LNCaP clone FGC (cell line): ENCODE measurements at places on chromosomes 16 and 17.

DNA sequence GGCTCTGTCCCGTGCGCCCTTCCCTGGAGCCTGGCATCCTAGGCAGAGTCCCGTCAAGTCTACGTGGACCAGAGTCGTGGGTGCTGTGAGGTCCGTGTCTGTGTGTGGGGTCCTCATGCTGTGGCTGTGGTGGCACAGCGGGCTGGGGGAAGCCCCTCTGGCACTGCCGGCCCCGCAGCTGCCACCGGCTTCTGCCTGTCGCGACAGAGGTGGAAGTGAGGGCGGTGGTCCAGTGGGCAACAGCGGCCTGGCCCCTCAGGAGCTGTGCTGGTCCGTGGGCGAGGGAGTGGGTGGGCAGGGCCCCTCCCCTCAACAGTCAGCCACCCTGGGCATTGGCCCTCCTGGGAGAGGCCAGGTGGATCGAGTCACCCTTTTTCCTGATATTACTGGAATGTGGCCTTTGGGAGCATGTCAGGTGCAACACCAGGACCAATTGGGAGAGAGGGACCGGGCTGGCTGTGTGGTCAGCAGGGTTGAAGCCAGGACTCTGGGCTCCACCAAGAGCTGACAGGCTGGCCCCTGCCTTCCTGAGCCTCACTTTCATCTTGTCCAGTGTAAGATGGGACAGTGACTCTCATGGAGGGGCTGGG is 11.9 kb downstream of the BAIAP2 start:
- DNase-seq: no peak

DNA sequence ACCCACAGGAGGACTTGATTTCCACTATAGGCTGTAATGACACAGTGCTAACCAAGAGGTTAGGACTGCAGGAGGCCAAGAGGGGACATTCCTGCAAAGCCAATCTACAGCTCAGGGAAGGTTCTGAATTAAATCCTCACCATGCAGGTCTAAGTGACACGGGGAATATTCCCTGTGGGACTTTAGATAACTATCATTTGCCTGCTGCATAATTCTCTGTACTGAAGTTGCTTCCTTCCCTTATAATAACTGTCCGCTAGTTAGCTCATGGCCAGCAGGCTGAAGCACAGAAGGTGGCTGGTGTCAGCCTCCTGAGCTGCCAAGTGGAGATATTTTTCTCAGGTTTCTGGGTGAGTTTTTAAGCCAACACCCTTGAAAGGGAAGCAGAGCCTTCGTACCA is 74.6 kb upstream of the SOX9 start:
- DNase-seq: no peak

- DNase-seq: no peak
Measured at GRCh38 chr17:20992416-20992815, 50.4 kb downstream of the USP22 start.

DNA sequence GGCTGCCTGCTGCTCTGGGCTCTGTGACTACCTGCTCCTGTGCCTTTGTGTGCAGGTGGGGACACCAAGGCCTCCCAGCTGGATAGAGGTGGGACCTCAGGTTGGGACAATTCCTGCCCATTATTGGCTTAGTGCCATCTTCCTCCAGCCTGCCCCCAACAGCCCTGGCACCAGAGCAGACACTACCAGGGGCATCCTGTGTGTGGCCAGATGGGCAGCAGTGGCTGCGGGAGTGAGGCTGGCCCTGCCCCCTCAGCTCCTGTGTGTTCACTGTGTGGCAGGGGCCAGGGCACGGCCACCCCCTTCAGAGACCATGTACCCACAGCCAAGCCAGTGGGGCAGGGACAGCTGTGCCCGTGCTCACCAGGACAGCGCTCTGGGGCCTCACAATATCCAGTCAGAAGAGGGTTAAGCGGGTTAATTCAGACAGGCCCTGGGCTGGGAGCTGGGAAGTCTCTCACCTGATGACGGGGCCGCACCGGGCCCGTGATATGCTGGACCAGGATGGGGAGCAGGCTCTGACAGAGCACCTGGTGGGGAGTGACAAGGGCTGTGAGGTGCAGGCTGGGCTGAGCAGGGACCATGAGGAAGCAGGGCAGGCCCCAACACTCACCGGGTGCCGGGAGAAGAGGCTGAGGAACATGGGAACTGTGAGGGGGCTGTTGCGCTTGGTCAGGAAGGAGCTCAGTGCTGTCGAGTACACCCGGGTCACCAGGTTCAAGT is 13.0 kb downstream of the MYBBP1A start:
- DNase-seq: no peak

DNA sequence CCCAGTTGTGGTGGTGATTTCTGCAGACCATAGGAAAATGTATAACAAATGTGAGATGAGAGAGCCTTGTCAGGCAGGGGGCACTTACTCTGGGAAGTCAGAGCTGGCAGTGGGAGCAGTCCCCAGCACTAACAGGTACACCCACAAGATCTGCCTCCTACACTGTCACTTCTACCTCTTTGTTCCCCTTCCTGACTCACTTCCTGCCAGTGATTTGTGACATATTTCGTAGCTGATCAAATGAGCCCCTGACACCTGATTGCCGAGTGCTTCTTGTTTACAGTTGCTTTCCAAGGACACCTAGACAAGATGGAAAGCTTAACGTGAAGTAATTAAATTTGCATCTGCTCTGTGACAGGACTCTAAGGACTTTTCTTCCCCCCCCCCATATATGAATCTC is 40.5 kb downstream of the FTO start:
- DNase-seq: no peak

DNA sequence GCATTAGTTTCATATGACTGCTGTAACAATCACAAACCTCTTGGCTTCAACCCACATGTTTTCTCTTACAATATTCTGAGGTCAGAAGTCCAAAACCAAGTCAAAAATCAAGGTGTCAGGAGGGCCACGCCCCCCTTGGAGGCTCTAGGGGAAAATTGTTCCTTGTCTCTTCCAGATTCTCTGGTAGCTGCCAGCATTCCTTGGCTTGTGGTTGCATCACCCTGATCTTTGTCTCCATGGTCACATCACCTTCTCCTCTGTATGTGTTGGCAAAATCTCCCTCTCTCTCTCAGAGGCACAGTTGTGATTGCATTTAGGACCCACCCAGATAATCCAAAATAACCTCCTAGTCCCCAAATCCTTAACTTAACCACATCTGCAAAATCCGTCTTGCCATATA is 105.8 kb downstream of the GAS7 start:
- no peak for DNase-seq

GRCh38 chr16:56965149-56966092 is 3.7 kb downstream of the CETP start:
- DNase-seq: no peak

GRCh38 chr17:17403899-17404576 is 72.8 kb upstream of the MED9 start:
- DNase-seq: no peak

DNA sequence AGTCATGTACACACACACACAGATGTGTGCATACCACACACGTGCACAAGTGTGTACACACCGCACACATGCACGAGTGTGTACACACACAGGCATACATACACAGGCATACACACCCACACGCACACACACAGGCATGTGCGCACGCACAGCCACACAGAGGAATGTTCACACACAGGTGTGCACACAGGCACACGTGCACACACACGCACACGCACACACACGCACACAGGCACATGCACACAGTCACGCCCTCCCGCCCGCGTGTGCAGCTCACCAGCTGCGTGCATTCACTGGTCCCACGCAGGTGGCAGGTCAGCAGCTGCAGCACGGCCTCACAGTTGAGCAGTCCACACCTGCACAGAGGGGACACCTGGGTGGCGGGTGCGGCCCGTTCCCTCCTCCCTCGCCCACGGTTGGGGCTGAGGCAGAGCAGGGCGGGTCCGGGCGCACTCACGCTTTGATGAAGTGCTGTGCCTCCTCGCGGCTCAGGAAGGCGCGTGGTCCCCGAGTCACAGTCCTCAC is 7.7 kb downstream of the TEPSIN start:
- DNase-seq: no peak

- DNase-seq: no peak
Measured at GRCh38 chr16:1543085-1543896, 9.8 kb downstream of the TMEM204 start.

DNA sequence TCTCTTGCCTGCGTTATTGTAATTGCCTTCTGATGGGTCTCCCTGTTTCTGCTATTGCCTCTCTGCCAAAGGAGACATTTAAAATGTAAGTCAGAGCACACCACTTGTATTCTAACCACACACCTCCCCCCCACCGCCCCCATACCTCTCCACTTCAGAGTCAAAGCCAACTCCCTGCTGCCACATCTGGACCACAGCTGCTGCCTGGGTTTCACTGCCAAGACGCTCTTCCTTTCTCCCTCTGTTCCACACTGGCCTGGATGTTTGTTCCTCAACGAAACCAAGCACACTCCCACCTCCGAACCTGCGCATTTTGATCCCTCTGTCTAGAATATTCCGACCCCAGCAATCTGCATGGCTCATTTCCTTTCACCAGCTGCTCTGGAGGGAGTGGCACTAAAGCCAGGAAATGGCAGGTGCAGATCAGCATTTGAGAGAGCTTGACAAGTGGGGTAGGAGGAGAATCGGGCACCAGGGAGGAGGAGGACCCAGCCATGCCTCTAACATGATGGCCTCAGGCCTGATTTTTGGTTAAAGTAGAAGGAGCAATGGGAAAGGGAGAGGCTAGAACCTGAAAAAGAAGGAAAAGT is 92.4 kb upstream of the HS3ST2 start:
- DNase-seq: no peak

DNA sequence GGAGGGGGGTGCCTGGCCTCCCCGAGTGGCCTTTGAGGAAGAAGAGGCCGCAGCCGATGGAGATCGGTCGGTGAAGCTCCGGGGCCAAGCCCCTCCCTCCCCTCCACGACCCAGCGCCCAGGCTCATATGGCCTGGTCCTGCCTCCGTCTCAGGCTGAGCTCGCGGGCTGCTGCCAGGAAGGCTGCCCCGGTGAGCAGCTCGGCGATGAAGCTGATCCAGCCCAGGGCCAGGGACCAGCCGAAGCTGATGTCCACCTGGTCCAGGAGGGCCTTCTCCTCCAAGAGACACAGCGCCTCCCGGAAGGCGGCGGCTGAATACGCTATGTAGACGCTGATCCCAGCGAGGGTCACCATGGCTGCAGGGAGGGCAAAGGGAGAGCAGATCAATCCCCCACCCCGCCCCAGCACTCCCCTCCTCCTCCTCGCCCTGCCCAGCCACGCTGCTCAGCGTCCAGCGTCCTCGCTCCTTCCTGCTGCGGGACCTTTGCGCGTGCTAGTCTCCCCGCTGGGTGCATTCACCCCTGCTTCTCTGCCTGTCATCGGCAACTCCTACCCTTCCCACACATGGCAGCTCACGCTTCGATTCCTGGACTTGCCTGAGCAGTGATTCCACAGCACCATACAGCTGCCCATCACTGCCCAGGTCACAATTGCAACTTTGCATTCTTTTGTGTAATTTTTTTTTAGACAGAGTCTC is 20.5 kb downstream of the TMEM114 start:
- DNase-seq: no peak

DNA sequence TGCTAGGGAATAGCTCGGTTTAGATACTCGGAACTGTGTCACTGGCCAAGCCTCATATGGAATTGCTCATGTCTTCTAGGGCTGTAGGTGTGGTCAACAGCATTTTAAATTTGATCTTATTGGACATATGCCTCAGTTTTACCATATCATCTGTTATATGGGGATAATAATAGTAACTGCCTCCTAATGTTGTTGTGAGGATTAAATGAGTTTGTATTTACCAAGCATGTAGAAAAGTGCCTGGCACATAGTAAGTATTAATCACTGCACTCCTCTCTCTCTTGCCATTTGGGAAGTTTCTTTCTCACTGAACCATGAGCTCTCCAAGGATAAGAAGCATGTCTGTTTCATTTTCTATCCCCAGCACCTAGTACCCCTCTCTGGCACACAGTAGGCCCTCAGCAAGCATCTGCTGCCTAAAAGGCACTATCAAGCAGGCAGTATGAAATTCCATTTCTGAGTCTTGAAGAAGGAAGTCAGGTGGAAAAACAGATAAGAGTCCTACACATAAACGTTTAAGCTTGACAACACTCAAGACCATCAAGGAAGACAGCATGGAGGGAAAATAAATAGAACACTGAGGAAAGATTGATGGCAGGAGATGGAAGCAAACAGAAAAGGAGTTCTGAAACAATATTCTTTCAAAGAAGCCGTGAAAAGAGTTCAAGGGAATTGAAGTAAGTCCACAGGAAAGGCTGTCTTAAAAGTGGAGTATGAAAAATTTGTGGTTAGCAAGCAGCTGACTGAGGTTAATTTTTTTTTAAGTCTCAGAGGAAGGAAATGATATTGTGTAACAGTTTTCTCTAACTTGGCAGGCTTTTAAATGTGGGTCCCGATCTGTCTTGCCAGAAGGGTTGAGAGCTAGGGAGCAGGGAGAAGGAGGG is 2.2 kb upstream of the ATP6V0A1 start:
- no peak for DNase-seq

DNA sequence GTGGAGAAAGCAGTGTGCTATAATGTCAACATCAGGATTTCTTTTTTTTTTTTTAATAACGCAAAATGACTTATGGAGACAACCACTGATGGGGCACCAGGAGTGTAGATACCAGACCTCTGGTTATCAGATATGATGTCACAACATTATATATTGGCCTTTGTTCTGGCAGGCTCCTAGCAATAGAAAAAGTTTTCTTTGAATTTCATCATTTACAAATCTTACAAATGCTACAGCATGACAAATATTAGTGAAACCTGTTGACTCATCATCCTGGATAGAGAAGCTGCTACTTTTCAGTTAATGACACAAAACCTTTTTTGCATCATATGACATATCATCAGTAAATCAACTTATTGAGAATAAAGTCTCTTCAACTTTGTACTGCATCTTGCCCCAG is 6.1 kb downstream of the THUMPD1 start:
- DNase-seq: no peak

- no peak for DNase-seq
Measured at GRCh38 chr16:68447653-68448359, 502 bp downstream of the SMPD3 start.

DNA sequence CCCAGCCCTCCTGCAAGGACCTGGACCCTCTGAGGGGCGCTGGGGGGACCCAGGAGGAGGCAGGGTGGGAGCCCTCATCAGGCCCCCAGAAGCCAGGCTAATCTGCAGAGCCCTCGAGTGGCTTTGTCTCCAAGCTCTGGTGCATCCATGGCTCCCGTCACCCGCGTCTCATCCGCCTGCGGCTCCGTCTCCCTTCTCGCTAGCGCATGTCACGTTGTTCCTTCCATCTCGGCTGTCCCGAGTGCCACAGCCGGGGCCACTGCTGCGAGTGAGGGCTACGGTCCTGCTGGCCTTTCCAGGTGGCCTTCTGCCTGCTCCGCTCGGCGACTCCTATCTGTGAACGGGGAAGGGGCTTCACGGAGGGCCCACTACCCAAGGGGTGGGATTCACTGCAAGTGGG is 53.6 kb downstream of the ZFPM1 start:
- no peak for DNase-seq
